ENCODE measurements at places on chromosomes 13 and 19.
A peak's percentile ranks its signal among the peaks of the same experiment; 100 is the strongest.

- peak; percentile 78 for DNase-seq
These were observed 52.5 kb downstream of the FLT3 start for GRCh38 chr13:28047757-28048388.

DNA sequence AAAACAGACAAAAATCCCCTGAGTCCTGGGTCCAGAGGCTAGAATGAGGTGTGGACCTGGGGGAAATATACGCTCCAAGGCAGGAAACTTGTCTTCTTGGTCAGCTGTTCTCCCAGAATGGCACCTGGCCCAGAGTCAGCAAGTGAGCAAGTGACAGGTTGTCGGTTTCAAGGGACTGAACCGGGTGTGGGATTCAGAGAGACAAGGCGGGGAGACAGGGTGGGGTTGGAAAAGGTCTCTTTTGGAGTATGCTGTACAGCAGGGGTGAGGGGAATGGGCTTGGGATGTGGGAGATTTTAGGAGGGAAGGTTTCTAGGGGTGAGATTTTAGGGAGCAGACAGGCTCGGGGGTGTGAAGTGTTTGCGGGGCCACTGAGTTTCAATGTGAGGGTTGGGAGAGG lies 83.3 kb downstream of the RYR1 start:
- DNase-seq, result no peak

DNA sequence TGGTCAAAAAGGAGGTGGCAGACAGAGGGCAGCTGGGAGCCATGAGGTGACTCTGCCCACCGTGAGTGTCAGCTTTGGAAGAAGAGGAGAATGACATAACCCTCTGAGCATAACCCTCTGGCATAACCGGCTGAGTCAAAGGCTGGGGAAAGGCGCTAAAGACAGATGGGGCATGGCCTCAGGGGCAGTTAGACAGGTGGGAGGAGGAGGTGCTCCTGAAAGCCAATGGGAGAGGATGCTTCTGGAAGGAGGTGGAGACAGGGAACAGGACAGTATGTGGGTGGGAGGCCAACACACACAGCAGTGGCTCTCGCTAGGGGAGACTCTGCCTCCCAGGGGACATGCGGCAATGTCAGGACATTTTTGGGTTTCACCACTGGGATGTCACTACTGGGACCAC lies 17.1 kb downstream of the ELAVL1 start:
- DNase-seq, result no peak

DNA sequence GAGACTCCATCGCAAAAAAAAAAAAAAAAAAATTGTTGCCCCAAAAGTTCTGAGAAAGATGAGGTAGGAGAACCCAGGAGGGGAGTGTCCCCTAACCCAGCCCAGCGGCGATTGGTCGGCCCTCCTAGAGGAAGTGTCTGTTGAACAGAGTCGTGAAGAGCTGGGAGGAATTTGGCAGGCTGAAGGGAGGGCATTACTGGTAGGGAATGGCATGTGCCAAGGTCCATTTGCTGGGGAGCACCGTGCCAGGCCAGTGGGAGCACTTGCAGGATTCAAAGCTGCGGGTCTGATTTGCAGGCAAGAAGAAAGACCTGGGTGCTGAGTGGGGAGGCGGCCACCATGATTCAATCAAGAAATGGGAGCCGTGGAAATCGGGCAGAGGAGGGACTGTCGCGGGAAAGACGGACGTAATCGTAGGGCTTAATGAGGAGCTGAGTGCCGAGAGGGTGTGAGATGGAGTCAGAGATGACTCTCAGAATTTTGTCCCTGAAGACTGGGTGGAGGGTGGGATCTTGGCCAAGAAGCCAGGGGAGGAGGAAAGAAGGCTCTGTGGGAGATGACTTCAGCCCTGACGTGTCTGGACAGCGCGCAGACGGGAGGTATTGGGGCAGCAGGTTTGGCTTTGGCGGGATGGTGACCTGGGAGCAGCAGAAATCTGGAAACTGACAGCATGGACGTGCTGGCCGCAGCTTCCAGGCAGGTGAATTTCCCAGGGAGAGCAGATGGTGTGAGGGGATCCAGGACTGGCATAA lies 15.4 kb downstream of the CERS4 start:
- DNase-seq, result no peak

- DNase-seq, result no peak
These were observed 1.4 kb downstream of the SPRY2 start for GRCh38 chr13:80339563-80339911.

GRCh38 chr19:2062770-2063169 lies 11.7 kb upstream of the MKNK2 start:
- DNase-seq, result no peak

DNA sequence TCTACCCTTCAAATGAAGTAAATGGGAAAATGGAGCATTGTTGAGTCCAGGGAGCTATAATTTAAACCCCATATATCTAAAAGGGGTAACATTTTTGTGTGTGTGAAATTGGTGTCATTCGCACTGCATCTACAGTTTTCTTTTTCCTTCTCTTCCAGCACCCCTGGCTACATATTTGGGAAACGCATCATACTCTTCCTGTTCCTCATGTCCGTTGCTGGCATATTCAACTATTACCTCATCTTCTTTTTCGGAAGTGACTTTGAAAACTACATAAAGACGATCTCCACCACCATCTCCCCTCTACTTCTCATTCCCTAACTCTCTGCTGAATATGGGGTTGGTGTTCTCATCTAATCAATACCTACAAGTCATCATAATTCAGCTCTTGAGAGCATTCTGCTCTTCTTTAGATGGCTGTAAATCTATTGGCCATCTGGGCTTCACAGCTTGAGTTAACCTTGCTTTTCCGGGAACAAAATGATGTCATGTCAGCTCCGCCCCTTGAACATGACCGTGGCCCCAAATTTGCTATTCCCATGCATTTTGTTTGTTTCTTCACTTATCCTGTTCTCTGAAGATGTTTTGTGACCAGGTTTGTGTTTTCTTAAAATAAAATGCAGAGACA lies 28.6 kb downstream of the ALOX5AP start:
- DNase-seq, result no peak

- DNase-seq, result no peak
These were observed 1.2 kb upstream of the HIF3A start for GRCh38 chr19:46295401-46296201.

DNA sequence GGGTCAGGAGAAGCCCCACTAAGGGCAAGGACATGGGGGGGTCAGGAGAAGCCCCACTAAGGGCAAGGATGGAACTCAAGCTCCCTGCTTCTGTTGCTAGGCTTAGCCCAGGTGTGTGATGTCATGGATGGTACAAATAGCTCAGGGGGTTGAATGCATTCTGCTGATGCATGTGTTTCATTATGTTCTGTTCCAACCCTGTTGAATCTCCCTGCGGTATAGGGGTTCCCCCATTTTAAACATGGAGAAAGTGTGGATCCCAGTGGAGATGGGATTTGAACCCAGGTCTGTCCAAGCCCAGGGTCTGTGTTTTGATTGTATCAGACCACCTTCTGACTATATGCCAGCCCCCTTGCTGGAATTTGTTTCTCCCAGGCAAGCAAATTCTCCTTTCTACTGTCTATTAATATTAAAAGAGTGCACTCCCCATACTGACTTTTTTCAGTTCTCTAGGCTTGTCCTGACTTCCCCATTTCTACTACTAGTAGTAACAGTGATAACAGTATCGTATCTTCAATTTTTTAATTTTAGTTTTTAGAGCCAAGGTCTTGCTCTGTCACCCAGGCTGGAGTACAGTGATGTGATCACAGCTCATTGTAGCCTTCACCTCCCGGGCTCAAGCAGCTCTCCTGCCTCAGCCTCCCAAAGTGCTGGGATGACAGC lies 6.7 kb downstream of the ZNF865 start:
- DNase-seq, result no peak

- DNase-seq, result no peak
These were observed 1.1 kb upstream of the PLVAP start for GRCh38 chr19:17378271-17378670.

DNA sequence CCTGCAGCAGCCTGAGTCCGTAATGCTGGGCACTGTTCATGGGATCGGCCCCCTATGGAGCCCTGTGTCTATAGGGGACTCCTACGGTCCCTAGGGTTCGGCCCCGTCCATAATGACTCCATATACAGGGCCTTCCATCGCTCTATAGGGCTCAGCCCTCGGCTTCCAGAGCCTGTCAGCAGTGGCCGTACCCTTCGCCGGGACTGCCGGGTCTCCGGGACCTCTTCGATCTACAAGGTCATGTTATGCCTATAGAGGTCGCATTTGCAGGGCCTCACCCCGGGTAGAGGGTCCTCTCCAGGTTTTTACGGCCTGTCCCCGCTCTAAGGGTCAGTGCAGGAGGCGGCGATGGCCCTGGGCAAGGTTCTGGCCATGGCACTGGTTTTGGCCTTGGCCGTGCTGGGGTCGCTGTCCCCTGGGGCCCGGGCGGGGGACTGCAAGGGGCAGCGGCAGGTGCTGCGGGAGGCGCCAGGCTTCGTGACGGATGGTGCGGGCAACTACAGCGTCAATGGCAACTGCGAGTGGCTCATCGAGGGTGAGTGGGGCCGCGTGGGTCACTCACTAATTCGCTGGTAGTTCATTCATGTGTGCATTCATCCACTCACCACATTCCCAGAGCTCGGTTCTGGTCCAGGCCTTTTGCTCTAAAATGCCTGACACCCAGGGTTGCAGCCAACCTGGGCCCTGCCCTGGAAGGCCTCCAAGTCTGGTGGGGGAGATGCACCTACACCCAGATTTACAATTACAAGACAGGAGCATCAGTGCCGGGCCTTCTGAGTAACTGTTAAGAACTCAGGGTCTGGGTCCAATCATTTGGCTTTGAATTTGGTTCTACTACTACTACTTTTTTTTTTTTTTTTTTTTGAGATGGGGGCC lies 699 bp downstream of the MEGF8 start:
- DNase-seq, result peak; percentile 26

DNA sequence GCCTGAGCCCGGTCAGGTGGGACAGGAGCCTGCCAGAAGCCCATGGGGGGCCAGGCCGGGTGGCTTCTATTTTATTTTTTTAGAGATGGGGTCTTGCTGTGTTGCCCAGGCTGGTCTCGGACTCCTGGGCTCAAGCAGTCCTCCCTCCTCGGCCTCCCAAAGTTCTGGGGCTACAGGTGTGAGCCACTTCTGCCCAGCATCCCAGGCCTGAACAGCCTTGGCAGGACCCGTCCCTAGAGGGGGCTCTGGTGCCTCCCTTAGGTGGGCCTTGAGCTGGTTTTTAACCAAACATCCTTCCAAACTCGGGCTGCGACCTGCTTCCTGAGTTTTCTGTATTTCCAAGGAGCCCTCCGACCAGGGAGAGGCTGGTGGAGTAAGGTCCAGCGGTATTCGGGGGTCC lies 10.5 kb downstream of the COMP start:
- no peak for DNase-seq

DNA sequence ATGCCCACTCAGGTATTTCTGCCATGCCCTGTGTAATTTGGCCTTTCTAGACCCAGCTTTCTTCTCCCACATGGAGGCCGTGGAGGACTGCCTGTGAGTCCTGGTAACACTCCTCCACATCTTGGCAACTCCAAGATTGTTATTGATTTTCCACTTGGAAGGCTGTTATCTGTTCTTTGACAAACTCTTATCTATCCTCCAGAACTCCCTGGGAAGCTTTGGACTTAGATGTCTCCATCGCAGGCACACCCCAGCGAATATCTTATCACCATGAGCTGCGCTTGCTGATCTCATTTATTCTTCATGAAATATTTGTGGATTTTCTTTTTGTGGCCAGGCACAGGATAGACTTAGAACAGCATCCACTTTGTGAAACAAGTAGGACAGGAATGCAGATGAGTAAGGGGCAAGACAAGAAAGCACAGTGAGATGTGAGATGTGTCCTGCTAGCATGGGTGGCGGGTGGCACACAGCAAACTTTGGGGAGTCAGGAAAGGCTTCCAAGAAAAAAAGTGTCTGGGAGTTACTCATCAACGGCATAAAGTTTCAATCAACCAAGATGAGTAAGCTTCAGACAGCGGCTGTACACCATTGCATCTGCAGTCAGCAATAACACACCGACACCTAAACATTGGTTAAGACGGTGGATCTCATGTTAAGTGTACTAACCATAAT lies 84.5 kb upstream of the IRS2 start:
- DNase-seq, result no peak

GRCh38 chr13:66835040-66835628 lies 395.0 kb downstream of the PCDH9 start:
- no peak for DNase-seq

DNA sequence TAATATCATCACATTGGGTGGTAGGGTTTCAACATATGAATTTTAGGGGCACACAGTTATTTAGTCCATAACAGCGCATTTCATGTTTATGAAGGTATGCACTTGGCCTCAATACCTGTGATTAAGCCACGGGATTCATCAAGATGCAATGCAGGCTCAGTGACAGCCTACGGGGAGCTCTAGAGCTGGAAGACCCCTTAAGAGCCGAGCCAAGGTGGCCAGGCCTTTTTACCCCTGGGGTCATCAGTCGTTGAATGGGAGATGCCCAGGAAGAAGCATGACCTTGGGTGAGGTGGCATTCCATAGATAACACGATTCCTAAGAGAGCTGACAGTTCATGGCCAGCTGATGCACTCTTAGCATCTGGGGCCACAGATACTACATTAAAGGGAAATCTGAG lies 380.0 kb downstream of the ZNF536 start:
- no peak for DNase-seq

All from HL-60 (cell line).